ENCODE measurements at places on chromosomes 13 and 19.

DNA sequence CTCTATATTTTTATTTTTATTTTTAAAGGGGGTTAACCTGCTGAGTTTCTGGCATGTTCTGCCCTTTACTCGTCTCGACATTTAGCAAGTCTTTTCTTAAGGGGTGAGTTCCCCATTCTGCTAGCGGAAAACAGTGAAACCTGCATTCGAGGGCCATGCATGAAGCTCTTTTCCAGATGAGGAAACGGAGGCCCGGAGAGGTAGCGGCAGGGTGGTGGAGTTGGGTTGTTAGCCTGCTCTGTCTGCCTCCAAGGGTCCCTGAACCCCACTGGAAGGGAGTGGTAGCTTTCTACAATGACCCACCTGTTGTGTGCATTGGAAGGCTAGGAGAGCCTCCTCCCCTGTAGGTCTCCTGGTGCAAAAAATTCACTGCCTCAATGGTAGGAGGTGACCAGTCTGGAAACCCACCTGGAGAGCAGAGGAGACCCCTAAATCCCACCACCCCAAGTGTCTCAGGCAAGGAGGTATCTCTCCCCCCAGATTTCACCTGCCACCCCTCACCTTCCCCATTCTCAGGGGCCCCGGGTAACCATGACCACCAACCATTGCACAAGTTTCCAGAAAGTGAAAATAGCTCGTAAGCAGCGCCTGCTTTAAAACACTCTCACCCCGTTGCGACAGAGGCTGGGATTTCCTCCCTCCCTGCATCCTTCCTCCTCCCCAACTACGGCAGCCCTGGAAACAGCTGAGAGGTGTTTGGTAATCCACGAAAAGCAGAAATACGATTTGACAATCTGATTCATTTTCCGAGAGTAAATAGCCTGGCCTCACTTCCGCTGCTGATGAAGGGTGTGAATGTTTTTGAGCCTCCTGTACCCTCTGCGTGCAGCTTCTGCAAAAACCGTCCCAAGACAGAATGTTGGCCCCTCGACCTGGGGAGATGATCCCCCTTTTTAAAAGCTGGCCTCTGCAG is 3.5 kb downstream of the KLF2 start:
- DNase-seq, result peak; percentile 67

GRCh38 chr13:27973291-27973690 is 4.2 kb upstream of the CDX2 start:
- DNase-seq, result peak; percentile 2

DNA sequence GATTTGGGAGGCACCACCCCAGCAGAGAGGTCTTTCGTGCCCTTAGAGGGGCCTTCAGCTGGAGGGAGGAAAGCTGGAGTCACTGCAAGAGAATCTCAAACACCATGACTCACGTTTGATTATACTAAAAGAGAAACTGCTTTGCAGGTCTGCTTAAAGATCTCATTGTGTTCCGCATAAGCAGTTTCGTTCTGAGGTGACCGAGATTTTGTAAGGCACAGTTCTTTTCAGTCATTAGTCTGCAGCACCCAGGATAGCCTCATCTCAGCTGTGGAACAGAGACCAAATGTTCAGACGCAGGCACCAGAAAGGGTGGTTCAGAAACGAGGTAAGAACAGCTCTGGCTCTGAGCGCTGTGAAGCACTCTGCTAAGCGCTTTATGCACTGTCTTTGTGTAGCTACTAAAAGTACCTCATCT is 71.2 kb upstream of the GTF3A start:
- DNase-seq, result no peak

DNA sequence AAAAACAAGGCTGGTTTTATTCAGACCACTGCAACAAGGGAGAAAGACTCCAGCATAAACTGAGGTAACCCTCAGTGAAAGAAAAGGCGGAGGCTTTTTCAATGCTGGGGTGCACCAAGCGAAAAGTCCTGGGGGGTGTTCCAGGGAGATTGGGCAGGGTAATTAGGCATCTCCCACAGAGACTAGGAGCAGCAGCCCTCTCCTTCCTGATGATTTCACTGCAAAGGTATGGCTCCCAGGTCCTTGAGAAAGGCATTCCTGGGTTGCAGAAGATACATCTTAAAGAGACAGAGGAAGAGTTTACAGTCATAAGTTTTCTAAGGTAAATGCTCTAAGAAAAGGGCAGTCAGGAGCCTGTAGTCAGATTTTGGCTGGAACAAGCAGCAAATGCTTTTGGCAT is 412.0 kb downstream of the FOXO1 start:
- DNase-seq, result no peak

GRCh38 chr19:7912144-7912696 is 2.4 kb upstream of the TGFBR3L start:
- DNase-seq, result no peak

GRCh38 chr13:63024458-63024857 is 1608.8 kb upstream of the PCDH20 start:
- DNase-seq, result no peak

DNA sequence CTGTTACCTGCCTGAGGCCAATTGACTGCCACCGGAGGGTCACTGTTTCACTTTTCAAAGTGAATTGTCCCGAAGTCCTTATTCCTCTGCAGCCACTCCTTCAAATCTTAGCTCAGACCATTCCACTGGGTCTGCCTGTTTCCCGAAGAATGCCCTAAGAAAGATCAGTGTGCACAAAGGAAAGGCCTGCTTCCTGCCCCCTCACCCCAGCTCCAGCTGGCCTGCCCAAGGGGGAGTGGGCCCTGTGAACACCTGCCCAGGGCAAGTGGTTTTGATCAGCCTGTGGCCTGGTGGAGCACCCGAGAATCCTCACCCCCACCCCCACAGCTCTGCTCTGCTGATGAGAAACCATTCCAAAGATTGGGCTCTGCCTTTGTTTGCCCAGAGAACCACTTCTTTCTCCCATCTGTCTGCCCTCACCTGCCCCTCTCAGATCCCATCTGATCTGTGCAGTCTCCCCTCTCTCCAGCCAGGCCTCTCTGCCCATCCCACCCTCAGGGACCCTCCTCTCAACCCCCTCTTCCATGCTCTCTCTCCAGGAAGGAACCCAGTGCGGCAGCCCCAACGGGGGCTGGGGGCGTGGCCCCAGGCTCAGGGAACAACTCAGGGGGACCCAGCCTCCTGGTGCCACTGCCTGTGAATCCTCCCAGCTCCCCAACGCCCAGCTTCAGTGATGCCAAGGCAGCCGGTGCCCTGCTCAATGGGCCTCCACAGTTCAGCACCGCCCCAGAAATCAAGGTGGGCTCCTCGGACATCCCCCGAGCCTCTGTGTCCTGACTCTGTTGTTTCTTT is 10.3 kb downstream of the LENG1 start:
- no peak for DNase-seq

- DNase-seq, result no peak
These were observed 130.1 kb upstream of the ZNF91 start for GRCh38 chr19:23525276-23525852.

GRCh38 chr13:103200118-103200885 is 134.1 kb upstream of the SLC10A2 start:
- no peak for DNase-seq

GRCh38 chr19:19615086-19615485 is 3.4 kb downstream of the PBX4 start:
- DNase-seq, result no peak

GRCh38 chr19:47790398-47790814 is 11.9 kb downstream of the SELENOW start:
- DNase-seq, result peak; percentile 90

DNA sequence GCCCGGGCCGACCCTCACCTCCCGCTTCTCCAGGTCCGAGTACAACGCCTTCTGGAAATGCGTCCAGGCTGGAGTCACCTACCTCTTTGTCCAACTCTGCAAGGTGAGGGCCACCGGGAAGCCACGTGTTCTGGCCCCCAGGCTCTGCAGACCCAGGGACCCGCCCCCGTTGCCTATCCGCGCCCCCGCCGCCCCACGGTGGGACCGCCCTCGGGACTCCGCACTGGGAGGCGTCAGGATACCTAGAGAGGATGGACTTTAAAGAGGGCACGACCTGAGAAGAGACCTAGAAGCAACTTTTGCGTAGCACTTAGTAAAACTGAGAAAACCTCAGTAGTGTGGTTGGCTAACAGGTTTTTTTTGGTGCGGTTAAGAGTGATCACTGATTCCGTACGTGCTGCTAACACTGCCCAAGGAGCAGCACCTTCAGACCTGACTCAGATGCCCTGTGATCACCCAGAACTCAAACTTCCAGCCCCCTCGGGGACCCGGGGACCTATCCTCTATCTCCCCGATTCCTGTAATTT is 492 bp downstream of the TMEM147 start:
- DNase-seq, result peak; percentile 83

DNA sequence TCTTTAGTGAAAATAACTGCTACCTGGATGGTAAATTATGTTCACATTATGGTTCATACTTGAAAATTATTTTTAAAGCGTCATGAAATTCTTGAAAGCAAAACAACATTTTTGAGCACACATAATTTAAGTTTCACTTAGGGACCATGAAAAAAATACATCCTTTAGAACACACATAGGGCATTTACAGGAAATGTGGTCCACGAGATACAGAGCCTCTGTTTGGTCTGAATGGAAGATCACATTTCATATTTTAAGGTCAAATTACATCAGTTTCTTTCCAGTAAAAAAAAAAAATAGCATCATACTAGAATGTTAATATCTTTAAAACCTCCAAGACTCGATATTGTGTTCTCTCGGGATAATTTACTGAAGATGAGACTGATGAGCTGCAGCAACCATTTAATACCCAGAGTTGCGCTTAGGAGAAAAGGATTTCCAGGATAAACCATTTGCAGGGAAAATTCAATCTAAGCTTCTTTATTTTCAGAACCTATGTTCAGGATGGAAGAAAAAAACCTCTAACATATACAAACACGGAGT is 720.7 kb downstream of the DIAPH3 start:
- no peak for DNase-seq

DNA sequence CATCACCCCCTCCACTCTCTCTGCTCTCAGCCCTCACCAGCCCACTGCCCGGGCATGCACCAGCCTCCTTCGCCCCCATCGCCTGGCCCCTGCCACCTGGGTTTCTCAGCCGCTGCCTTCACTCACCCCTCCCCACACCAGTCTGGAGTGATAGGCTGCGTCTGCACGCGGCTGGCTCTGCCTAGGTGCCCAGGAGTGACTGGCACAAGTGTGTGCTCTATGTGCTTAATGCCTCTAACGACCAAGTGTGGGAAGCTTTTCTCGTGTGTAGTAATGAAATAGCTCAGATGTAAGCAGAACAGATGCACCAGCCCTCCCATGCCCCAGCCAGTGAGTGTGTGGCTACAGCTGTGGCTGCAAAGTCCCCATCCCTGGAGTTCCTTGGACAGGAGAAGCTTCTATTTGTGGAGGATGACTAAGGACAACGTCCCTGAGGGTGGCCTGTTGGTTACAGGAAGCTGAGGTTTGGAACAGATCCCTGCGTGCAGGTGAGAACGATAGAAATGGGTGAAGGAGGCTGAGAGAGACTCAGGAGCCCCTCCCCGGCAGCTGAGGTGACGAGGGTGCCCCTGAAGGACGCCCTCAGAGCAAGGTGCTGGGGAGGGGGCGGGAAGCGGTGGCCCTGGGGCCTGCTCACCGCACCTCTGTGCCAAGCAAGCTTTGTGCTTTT is 35.6 kb downstream of the ATP11A start:
- DNase-seq, result no peak

DNA sequence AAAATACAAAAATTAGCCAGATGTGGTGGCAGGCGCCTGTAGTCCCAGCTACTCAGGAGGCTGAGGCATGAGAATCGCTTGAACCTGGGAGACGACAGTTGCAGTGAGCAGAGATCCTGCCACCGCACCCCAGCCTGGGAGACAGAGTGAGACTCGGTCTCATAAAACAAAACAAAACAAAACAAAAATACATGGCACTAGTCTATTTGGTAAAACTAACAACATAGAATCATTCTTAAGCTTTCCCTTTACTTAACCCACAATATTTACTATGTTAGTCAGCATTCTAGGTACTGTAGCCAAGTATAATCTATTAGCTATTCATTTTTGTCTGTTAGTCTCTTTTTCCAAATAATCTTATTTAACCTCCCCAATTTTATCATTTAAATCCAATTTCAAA is 1482.8 kb downstream of the SLITRK5 start:
- DNase-seq, result no peak

GRCh38 chr13:58397596-58398387 is 766.2 kb downstream of the PCDH17 start:
- no peak for DNase-seq

GRCh38 chr19:8593931-8594330 is 16.6 kb downstream of the ADAMTS10 start:
- peak; percentile 46 for DNase-seq

DNA sequence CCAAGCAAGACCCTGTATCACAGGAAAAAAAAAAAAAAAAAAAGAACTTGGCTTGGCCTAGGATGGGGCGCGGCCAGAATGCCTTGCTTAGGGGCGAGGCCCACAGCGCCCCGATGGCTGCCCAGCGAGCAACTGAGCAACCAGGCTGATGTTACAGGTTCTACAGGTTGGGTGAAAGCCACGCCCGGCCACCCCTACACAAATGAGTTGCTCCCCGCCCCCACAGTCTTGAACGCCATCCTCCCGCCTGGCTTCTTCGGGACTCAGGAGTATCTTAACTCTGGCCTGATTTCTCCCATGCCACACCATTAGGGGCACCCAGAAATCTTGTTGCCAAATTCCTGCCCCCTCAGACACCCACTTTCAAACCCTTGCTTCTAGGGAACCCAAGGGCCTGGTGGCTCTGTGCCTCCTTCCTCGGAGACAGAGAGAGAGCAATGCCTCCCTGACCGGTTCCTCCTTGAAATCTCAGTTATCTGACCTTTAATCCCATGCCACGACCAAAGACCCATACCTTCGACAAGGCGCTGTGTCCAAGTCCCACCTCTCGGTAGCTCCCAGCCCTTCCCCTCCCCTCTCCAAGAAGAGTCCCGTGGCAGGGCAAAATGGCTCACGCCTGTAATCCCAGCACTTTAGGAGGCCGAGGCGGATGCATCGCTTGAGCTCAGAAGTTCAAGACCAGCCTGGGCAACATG is 1.1 kb upstream of the CBLC start:
- DNase-seq, result no peak

DNA sequence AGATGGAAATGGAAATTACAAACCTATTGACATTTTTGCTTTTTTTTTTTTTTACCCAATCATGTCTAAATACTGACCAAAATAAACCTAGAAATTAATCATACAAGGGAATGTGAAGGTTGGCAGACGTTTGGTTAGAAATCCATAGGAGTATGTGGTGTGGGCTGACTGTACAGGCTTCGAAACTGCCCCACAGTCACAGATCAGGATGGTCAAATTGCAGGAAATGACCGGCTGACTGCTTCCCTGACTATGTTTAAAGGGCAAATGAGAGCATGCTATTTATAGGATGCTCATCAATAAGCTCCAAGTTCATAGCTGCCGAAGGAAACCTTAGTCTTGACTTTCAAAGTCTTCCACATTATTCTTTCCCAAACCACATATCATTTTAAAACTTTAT is 118.4 kb downstream of the COG6 start:
- DNase-seq, result no peak

Data from Karpas-422 (cell line).